Activated T-helper 1 cell treated with anti-CD3 and anti-CD28 coated beads, Interleukin-2, amount 50 U/mL, for 16 hours (primary cell): ENCODE measurements at places on chromosomes 4 and X.

DNA sequence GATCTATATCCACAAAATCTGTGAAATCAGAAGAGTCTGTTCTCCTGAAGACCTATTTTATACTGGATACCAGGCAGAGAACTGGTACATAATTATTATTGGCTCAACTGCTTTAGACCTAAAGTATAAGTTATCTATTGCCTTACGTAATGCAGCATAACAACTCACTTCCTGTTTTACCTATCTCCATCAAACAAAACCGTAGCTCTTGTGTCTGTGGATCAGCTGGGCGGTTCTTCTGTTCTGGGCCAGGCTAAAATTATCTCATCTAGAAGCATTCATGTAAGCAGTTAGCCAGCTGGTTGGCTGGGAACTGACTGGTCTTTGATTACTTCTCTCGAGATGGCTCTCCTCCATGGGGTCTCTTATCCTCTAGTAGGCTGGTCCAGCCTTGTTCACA is 57.8 kb downstream of the PPP1R2C start:
- DNase-seq = no peak

GRCh38 chr4:38831653-38832052 is 25.0 kb downstream of the TLR6 start:
- no peak for DNase-seq

DNA sequence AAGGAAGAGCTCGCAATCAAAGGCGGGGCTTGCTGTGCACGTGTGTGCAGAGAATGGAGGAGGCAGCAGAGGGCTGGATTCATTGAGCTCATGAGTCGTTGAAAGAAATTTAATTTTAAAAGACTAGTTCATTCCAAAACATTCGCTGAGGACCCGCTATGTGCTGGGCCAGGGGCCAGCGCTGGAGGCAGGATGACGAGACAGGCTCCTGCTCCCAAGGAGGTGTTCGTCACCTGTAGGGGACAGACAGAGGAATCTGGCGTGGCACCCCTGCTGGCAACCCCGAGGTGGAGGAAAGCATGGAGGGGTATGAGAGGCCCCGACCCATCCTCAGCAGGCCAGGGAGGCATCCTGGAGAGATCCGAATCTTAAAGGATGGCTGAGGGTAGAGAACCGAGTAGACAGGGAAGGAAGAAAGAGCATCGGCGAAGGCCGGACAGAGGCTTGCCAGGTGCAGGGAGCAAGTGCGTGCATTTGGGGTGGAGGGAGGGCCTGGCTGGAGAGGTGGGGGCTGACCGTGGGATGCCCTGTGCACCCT is 96.4 kb downstream of the CPZ start:
- no peak for DNase-seq

GRCh38 chr4:76716658-76717057 is 181.3 kb downstream of the SOWAHB start:
- no peak for DNase-seq

DNA sequence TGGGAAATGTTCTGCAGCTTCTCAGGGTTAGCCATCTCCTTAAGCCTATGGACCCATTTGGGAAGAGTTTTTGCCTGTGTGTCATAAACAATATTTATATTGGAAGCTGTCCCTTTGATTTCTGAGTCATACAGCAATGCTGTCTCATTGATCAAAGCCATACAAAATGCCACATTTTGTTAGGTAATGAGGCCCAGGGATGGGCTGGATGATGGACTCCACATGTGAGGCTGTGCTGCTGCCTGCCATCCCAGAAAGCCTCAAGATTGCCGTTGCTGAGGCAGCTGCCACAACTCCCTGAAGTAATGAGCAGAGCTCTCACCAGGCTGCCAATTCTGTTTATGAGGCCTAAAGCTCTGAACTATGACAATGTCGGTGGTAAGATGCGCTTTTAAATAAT is 12.2 kb upstream of the GJB1 start:
- no peak for DNase-seq

- no peak for DNase-seq
These were observed 100.1 kb downstream of the PPARGC1A start for GRCh38 chr4:23789762-23790161.

GRCh38 chr4:62410371-62411003 is 1210.4 kb downstream of the ADGRL3 start:
- no peak for DNase-seq

- DNase-seq = no peak
These were observed 97.2 kb upstream of the ADRA2C start for GRCh38 chr4:3668825-3669552.

DNA sequence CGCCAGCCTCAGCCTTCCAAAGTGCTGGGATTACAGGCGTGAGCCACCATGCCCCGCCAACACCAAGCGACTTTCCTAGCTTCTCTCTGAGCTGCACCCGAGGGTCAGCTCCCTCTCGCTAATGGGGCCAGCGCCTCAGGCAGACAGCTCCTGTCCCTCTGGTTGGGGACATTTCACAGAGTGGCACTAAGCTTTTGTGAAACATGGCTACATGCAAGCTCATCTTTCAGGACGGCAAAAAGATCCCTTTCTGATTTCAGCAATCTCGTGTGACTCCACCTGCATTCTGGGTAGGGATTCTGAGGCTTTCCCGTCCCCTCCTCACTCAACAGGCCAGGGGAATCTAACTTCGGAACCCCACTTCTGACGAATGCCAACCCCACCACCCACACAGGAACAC is 31.0 kb upstream of the C4orf50 start:
- no peak for DNase-seq

DNA sequence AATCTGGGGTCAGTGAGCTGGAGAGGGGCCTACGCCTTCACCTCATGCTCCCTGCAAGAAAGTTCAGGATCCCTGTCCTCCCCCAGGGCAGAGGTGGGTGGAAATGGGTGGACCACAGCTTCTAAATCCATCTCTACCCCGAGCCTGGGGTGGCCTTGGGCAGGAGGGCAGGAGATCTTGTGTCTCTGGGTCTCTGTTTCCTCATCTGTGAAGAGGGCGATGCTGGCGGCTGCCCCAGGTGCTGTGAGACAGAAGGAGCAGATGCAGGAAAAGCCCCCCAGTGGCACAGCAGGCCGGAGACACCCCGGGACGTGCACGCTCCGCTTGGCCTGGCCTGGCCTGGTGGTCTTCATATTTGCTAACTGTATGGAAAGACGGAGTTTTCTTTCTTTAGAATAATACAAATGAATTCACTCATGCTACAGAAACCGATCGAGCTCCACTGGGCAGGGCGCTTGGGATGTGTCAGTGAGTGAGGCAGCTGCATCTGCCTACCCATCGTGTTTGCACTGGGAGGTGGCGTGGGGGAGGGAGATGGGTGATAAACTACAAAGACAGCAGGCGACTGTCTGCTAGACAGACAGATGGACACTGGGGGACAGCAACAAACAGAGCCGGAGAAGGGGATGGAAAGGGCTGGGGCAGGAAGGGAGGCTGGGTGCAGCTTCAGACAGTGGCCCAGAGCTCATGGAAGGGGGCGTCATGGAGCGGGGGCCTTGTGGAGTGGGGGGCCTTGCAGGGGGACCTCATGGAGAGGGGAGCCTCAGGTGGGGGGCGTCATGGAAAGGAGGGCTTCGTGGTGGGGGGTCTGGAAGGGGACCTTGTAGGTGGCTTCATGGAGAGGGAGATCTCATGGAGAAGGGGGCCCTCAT is 136.2 kb downstream of the CPZ start:
- DNase-seq = no peak

DNA sequence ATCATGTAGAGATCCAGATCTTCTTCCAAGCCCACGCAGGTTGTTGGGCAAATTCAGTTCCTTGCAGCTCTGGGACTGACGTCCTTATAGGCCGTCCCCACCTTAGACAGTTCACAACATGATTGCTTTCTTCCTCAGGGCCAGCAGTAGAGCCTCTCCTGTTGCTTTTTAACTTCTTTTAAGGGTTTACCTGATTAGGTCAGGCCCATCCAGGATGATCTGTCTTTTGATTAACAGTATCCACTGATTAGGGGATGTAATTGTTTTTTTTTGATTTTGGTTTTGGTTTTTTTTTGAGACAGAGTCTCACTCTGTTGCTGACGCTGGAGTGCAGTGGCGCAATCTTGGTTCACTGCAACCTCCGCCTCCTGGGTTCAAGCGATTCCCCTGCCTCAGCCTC is 109.1 kb upstream of the BMPR1B start:
- no peak for DNase-seq
